CD4-positive, alpha-beta T cell treated with Interleukin-12 subunit alpha and Interleukin-12 subunit beta, for 1 hour (primary cell): ENCODE measurements at places on chromosomes 2 and 18.
A peak's percentile ranks its signal among the peaks of the same experiment; 100 is the strongest.

GRCh38 chr2:36356990-36357846, 1.6 kb downstream of the CRIM1 start:
- DNase-seq = peak; percentile 16

DNA sequence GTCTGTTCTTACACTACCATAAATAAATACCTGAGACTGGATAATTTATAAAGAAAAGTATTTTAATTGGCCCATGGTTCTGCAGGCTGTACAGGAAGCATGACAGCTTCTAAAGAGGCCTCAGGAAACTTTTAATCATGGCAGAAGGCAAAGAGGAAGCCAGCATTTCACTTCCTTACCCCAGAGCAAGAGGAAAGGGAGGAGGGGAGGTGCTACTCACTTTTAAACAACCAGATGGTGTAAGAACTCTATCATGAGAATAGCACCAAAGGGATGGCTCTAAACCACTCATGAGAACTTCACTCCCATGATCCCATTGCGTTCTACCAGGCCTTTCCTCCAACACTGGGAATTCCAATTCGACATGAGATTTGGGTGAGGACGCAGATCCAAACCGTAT, 344.4 kb upstream of the SLC39A10 start:
- DNase-seq = no peak

DNA sequence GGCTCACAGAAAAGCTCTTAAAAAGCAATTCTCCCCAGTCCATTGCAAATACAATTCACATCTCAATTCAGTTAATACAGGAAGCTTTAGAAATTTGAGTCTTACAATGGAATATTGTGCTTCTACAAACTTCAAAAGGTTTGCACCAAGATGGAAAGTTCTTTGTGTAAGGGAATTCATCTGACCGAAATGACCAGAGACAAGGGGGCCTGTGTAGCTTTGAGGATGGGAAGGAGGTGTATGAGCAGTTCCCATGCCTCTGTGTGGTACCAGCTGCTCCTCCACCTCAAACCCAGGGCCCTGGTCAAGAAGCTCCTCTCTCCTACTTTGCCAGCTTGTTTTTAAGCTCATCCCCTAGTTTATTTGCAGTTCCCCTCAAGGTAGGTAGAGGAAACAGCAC, 312.8 kb upstream of the PKDCC start:
- no peak for DNase-seq

GRCh38 chr2:201057715-201058248, 13.7 kb downstream of the HYCC2 start:
- no peak for DNase-seq

GRCh38 chr2:103010306-103010705, 248.5 kb downstream of the TMEM182 start:
- DNase-seq = no peak

DNA sequence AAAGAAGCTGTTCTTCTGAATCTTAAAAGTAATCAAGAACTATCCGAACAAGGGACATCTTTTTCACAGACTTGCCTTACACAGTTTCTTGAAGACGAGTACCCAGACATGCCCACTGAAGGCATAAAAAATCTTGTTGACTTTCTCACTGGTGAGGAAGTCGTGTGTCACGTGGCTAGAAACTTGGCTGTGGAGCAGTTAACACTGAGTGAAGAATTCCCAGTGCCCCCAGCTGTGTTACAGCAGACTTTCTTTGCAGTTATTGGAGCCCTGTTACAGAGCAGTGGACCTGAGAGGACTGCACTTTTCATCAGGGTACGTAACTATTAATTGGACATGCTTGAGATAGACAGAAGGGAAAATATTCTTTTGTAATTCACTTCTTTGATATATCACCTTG, 2.4 kb downstream of the MRPL44 start:
- DNase-seq = no peak

DNA sequence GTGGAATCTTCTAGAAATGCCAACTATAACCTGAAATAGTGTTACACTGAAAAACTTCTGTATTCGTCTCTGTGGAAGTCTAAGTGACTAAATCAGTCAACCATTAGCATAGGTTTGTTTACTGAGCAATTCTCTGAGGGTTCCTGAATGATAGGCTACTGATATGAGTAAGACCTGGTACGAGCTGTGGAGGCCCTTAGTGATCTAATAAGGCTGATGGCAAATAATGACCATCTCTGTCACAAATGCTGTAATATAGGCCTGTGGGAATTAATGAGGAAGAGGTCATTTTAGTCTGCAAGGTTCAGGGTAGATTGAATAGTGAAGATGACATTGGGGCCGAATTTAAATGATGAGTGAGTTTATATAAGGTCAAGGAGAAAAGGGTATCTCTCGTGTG, 82.5 kb downstream of the MGAT5 start:
- no peak for DNase-seq

DNA sequence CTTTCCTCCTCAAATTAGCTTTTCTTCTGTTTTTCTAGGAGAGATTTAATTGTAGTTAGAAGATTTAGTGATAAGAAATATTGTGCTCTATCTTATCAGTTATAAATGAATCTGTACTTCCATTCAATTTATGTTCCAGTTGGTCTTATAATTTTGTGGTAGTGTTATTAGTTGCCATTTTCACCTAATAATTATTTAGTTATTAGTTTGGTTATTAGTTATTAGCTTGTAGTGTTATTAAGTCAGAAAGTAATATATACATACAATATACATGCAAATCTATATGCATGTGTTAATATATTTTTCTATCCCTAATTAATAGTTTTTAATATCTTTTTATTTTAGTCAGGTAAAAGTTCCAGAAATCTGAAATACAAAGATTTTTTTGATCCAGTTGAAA, 3.2 kb downstream of the MPHOSPH10 start:
- no peak for DNase-seq

DNA sequence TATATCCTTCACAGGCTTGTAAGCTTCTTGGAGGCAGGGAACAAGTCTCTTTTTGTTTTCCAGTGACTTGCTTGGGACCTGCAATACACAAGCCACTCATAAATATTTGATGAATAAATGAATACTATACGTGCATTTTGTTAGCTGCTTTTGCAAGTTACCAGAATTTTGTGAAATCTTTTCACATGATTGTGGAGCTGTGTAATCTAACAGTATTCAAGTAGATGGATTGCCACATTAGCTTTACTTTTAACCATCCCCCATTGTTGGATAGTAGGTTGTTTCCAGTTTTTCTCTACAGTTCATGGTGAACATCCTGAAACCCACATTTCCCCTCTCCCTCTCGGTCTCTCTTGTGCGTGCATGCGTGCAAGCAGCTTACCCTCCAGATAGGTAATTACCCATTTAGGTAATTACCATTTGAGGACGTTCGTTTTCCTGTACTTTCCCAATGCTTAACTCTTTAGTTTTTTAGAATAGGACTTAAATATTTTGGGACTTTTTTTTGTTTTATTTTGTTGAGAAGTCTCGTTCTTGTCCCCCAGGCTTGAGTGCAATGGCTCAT, 12.5 kb downstream of the ZNF407 start:
- no peak for DNase-seq

DNA sequence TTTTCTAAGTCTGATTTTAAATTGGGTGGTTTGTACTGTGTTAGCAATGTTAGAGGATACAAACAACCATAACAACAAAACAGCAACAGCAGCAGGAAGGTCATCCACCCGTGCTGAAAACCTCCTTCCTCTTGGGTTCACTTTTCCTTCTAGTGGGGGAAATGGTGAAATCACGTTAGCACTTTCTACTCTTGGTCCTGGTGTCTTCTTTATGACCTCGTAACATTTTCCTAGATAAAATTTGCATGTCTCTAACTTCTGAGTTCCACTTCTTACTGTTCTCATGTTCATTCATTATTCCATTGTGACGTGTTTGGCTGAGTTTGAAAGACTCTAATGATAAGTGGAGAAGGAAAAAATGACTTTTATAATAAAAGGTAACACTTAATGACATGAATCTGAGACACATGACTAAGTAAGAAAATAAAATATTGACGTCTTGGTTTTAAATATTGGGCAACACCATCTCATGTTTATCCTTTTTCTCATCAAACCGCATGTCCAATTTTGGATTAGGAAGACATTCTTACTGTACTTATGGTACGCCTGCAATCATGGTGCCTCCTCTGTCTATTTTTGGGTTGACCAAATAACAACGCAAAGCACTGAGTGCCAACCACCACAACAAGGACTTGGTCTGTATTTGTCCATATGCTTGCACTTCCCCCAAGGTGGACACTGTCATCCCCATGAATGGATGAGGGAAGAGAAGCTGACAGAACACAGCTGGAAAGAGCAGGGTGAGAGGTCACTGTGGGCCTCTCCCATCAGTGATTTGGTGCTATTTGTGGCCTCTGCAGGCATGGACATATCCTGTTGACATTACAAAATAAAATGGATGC, 25.7 kb upstream of the IL1R1 start:
- DNase-seq = no peak

- no peak for DNase-seq
Observed at GRCh38 chr2:211435331-211435730, 878.9 kb downstream of the CPS1 start.

- DNase-seq = no peak
Observed at GRCh38 chr2:60334610-60335009, 218.8 kb downstream of the BCL11A start.

DNA sequence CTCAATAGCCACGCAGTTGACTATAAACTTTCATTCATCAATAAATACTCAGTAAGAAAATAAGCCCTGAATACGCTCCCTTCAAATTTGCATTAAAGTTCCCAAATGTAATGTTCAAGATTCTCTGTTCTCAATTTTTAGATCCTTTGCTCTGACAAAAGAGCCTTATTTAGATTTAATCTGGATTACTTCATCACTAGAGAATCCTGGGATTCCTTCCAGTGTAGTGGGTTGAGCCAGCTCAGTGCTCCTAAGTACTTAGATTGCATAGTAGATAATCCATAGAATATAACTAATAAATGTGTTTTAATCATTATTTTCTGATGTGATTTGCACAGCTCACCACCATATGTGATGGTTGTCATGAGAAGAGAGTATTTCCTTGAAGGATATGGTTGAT, 1286.2 kb downstream of the SUCLG1 start:
- DNase-seq = no peak

DNA sequence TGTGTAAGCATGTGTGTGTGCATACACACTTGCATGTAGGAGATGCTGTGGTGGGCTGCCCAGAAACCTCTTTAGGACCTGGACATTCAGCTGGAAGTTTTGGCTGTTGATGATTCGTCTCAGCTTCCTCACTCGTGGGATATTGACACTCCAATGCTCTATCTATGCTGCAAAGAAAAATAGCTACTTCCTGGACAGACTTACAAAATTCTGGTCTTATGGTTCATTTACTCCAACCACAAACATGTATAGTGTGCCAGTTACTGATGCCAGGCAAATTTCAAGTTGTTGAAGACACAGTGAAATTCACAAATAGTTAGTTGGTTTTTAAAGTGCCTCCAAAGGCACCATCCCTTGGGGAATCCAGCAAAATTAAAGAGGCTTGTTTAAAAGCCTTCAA, 882.6 kb downstream of the CPS1 start:
- DNase-seq = no peak

GRCh38 chr2:239719791-239720360, 305.3 kb downstream of the NDUFA10 start:
- no peak for DNase-seq

DNA sequence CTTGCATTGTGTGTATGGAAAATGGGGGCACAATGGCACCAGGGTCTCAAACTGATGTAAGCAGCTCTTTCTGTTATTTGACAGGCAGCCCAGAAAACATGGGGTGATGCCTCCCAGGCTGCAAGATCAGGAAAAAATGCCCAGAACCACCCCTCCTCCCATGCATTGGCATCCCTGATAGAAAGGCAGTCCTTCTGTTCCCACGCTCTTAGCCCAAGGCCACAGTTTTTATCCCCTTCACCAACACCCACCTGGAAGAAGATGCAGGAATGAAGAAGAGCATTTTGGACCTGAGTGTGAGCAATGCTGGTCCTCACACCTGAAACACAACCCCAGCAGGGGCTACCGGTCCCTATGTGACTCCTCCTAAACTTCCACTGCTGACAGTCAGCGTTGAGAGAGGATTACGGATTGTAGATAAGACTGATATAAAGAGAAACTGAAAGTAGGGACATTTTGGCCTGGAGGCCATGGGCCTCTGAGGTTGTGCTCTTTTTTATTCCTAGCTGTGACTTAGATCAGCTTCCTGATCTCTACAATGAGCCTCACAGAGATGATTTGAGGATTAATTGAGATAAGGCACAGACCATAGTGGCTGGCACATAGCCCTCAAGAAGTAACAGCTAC, 386.0 kb upstream of the ATP5MC3 start:
- DNase-seq = no peak

DNA sequence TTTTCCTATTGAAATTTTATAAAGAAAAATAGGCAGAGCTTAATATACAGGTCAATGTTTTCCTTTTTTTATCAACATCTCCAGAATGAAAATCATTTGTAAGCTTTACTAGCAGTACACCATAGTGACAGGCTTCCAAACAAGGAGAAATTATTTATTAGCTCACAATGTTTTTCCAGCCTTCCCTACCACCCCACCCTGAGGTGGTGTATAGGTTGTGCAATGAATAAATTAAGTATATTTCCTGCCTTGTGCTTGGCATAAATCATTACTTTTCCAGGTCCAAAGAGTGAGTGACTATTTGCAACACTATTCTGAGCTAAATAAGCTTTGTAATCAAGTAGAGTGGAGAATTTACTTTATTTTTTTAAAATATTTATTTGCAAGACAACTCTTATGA, 876.2 kb upstream of the POU3F3 start:
- no peak for DNase-seq

- peak; percentile 5 for DNase-seq
Observed at GRCh38 chr2:142865924-142866323, 11.5 kb upstream of the KYNU start.

DNA sequence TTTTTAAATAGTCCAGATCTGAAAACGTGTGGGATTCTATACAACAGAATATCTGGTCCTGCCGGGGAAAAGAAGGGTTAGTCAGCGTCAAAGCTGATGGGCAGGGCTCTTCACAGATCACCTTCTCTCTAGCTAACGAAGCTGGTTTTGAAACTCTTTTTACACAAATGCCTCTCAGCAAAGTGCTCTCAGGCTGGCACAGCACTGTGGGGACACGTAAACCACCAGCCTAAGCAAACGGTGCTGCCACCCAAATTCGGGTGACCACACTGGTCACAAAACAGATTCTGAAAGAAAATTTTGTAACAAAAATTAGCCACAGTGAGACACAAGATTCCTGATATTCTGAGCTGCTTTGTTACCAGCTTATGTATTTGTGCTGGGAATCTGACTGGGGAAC, 53.1 kb upstream of the ARL5A start:
- DNase-seq = no peak

- DNase-seq = no peak
Observed at GRCh38 chr2:232482301-232483238, 5.1 kb downstream of the ECEL1 start.

DNA sequence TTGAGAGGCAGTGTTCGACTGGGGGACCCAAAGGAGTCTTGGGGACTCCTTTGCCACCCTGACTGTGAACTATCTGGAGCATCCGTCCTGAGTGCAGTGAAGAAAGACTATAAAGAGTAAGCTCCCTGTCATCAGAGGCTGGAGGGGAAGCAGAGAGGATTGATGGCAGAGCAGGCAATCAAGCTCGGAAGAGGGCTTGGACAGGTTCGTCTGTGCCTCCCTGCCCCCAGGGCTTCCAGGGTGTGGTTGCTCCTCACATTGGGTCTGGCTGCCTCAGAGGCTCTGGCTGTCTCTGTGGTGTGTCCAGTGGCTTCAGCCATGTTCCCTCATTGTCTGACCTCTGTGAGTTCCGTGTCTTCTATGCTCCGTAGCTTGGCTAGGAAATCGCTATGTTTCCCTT, 13.8 kb upstream of the EN1 start:
- DNase-seq = no peak

- peak; percentile 6 for DNase-seq
Observed at GRCh38 chr2:118056165-118056534, 32.1 kb upstream of the INSIG2 start.

- DNase-seq = no peak
Observed at GRCh38 chr2:9907402-9907801, 44.1 kb upstream of the GRHL1 start.
